ENCODE measurements at places on chromosomes 7 and 10.

DNA sequence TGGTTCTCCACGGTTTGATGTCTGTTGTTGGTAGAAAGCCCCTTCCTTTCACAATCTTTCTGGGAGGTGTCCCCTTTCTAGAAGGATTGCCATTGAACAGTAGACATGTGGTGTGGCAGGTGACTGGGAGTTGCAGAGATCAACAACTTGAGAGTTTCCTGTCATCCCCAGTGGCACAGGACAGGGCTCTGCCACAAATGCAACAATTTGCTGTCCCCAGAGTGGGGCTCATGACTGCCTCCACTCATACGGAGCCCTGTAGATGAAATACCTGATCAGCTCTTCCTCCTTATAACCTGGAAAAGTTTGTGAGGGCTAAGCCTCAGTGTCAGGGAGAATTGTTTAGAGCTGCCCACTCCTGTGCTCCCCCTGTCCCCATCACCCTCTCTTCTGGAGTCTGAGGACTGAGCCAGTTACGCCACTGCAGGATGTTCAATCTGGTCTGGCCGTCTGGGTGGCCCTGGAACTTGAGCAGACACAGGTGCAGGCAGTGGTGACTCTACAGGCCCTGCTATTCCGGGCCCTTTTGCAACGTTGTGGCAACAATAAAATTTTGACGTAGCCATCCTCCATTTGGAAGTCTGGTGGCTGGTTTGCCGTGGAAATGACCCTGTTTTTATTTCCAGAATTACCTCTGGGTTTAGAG, 6.5 kb downstream of the DBNL start:
- H3K4me3 ChIP-seq, result no peak overlapping the region
- H3K27me3 ChIP-seq, result no peaks in the 10 kb centered on the region
- peaks cover 17% of the 10 kb centered on the region for H3K4me1 ChIP-seq
- DNase-seq, result no peak

DNA sequence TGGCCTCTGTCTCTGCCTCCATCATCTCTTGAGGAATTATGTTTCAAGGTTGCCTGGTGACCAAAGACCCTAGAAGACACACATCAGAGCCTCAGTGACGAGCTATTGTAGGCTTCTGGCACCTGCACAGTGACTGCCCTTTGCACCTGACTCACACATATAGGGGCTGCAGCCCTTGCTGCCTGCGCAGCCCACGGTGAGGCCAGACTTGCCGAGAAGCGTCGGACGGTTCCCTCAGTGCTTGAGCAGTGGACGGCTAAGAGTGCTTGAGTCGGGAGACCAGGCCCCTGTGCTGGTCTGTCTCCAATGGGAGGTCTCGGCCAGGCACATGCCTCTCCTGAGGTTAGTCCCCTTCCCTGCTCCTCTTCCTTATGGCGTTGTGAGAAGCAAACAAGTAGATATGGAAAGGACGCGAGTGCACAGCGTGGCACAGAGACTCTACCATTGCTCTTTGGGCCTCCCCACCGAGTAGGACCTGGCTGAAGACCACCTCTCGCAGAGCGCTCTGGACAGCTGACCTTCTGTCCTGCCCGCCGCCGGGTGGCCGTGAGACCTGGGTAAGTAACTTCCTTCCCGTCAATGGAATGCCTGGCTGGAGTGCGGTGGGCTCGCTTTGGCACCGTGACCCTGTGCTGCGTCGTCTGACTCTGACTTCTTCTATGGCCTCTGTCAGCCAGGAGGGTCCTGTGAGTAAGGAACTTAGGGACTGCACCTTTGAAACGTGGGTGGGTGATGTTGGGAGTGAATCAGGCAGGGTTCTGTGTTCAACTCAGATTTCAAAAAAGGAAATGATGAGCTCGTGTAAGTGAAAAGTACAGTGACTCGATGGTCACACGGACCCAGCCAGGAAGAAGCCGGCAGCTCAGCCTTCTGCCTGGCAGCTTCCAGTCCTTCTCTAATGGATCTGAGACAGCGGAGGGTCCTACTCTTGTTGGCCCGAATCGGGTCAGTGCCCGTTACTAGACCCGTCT, 33.7 kb downstream of the ZNF775 start:
- H3K27me3 ChIP-seq, result no peaks in the 10 kb centered on the region
- no peak for DNase-seq
- peaks cover 50% of the 10 kb centered on the region for H3K36me3 ChIP-seq
- H3K4me3 ChIP-seq, result no peak overlapping the region
- no peak overlapping the region for H3K27ac ChIP-seq

DNA sequence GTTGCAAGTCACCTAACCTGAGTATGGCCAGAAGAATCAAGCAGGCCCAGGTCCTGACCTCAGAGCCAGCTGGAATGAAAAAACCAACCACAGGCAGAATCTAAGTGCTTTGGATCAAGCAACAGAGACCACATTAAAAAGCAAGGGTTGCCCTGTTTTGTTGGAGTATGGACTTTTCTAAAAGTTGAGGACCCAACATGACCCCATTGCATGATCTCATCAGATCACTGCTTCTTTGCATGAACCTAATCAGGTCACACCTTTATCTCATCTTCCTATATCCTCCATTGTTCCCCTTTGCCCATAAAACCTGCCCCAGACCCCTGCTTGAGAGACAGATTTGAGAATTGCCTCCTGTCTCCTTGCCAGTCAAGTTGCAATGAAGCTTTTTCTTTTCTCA, 11.6 kb upstream of the SNX10 start:
- no peaks in the 10 kb centered on the region for H3K36me3 ChIP-seq
- H3K4me3 ChIP-seq, result no peak overlapping the region
- H3K4me1 ChIP-seq, result no peaks in the 10 kb centered on the region
- no peak for DNase-seq
- H3K27ac ChIP-seq, result no peak overlapping the region

DNA sequence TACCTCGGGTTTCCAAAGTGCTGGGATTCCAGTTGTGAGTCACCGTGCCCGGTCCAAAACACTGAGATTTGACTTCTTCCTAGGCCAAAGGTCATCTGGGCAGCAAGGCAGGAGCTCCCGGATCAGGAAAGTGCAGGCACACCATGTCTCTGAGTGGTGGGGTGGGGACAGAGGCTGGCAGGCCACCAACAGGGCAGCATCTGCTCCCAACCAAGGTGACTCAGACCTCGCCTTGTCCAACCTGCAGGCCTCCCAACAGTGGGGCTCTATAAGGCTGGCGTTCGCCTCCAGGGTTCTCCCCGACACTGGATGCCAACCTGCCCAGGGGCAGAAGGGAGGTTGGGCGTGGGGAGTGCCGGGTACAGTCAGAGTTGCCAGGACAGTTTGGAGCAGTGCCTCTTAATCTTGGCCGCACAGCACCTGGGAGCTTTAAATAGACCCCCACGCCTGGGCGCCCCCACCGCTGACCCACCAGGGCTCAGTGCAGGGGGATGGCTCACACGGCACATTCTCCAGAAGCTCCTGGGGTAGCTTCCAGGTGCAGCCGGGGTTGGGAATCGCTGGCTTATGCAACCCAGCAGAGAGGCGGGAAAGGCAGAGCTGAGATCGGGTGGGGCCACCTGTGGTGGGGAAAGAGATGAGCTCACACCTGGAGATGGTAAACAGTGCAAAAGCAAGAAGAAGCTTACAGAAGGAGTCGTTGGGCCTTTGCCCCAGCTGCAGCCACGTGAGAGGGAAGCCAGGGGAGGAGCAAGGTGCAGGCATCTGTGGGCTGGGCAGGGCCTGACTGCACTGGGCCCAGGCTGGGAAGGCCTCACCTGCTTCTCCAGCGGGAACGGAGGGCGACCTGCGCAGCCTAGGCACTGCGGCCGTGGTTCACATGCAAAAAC, 10.9 kb downstream of the CALML5 start:
- no peak for DNase-seq
- no peak overlapping the region for H3K4me3 ChIP-seq
- peaks cover 2% of the 10 kb centered on the region for H3K27me3 ChIP-seq

All from DND-41 (cell line).